ENCODE measurements at places on chromosomes 6 and 20.

GRCh38 chr6:87869064-87869905, 167.3 kb upstream of the AKIRIN2 start:
- DNase-seq = no peak

DNA sequence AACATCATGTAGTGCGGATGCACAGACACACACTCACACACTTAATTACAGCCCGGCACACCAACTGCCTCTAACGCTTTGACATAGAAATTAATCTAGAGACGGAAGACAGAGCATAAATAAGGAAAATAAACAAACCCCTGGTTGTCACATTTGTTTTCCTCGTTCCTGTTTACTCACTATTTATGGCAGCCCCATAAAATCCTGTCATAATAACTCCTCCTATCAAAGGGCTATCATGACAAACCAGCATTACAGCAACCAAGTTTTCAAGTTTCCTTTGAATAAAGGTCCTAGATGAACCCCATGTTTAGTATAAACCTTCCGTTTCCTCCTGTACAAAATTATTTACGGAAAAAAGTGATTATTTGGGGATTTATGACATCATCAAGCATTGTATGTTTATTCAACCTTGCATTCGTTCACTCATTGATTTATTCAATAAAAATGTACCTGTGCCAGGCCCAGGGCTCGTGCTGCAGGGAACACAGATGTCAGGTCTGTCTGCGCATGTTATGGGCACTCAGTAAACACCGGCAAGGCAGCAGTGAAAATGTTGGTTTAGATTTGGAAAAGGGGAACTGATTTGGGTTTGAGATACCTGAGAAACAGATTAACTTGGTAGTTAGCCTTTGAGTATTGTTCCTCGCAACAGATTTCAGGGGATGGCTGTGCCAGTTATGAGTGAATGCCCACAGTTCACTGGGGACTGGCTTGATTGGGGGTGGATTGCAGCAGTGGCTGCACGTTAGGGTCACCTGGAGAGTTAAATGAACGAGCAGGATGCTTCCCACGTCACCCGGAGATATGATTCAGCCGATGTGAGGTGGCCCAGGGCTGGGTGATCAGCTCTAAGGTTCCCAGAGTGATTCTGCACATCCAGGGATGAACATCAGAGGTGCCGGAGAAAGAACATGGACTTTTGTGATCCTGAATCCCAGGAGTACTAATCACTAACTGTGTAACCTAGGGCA, 295.3 kb upstream of the FOXQ1 start:
- no peak for DNase-seq

- no peak for DNase-seq
Measured at GRCh38 chr20:20498076-20498861, 130.4 kb downstream of the INSM1 start.

GRCh38 chr20:51385646-51386530, 156.6 kb downstream of the NFATC2 start:
- no peak for DNase-seq

DNA sequence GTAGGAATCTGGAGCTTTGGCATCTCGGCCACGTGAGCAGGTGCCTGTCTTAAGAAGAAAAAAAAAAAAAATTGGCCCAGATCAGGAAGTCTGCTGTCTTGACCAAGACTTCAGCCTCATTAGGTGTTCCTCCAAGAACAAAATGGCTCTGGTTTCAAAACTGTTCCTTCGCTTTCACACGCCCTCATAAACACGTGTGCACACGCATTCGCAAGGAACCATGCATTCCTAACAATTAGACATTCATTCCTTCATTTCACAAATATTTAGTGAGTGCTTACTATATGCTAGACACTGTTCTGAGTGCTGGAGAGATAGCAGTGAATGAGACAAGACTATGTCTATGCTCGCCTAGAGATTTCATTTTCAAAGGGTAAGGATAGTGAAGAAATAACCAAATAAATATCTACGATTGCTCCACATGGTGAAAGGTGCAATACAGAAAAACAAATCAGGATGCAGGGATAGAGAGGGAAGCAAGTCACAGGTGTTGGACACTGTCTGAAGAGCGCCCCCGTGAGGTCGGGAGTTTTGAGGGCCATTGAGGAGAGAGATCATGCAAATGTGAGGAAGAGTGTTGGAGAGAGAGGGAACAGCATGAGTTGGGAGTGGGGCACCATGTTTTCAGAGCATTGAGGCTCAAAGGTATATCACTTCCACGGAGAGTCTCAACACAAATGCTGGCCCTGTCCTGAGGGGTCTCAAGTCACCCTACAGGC, 53.3 kb downstream of the CCDC170 start:
- no peak for DNase-seq

- DNase-seq = no peak
Measured at GRCh38 chr20:4104842-4105241, 89.5 kb upstream of the RNF24 start.

Measured in stimulated activated CD4-positive, alpha-beta T cell treated with anti-CD3 and anti-CD28 coated beads, Interleukin-15, amount 100 ng/mL, for 1 hour (primary cell).